ENCODE measurements at places on chromosomes 3 and 15.

GRCh38 chr3:3816034-3816433 lies 16.8 kb downstream of the LRRN1 start:
- DNase-seq, result no peak

GRCh38 chr15:69170597-69170996 lies 10.2 kb downstream of the GLCE start:
- DNase-seq, result no peak

DNA sequence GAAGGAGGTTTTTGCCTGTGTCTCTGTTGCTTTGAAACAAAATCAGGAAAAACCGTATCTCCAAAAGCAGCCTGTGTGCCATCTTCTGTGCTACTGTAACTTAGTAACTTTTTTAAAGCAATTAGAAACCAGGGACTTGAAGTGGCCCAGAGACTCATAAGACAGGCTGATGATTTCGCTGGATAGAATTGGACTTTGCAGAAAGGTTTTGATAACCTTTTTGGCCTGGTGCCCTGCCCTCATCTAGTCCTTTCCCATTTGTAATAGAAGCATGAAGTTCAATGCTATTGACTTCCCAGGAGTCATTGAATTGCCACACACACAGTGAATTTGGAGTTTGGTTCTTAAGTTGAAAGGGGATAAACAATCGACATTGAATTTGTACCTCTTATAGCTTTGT lies 157.2 kb downstream of the PTPRG start:
- no peak for DNase-seq

DNA sequence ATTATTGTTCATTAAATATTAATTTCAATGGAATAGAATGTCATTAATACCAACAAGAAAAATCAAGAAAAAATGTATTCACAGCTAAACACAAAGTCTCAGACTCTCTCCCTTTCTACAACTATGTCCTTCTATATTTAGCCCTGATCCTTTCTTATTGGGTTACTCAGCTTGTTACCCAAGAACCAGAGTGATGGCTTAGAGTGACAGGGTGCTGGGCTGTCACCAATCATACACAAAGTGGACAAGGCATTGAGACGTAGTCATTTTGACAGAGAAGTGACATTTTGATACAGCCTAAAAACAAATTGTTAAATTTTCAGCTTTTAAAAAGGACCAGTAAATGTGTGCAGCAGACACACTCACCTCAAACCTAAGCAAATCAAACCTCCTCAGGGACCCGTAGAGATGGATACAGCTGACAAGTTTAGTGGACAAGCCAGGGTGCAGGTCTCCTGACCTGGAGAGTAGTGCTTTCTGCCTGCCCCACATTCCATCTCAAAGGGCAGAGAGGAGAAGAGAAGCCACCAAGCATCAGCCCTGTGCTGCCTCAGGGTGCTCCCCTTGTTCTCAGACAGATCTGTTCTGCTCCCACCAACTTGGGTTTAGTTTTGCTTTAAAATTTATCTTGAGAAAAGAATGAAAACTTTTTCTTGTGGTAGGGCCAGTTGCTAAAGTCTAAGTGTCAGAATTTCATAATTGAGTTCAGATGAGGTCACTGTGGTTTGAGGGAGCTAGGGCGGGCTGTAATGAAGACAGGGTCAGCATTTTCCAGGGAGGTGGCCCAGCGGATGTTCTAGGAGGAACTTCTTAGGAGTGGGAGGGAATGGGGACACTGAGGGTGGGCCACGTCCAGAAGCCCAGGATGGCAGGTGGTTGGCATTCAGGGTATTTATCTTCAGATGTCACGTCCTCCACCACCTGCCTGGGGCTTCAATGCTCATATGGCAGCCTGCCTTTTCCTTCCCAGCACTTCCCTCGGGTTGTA lies 136.5 kb upstream of the TBL1XR1 start:
- no peak for DNase-seq

- DNase-seq, result peak; percentile 41
Measured at GRCh38 chr15:35448294-35448693, 97.7 kb downstream of the DPH6 start.

- no peak for DNase-seq
Measured at GRCh38 chr15:29556380-29556779, 265.9 kb downstream of the TJP1 start.

GRCh38 chr15:83210619-83211018 lies 3.0 kb upstream of the HDGFL3 start:
- DNase-seq, result peak; percentile 96

DNA sequence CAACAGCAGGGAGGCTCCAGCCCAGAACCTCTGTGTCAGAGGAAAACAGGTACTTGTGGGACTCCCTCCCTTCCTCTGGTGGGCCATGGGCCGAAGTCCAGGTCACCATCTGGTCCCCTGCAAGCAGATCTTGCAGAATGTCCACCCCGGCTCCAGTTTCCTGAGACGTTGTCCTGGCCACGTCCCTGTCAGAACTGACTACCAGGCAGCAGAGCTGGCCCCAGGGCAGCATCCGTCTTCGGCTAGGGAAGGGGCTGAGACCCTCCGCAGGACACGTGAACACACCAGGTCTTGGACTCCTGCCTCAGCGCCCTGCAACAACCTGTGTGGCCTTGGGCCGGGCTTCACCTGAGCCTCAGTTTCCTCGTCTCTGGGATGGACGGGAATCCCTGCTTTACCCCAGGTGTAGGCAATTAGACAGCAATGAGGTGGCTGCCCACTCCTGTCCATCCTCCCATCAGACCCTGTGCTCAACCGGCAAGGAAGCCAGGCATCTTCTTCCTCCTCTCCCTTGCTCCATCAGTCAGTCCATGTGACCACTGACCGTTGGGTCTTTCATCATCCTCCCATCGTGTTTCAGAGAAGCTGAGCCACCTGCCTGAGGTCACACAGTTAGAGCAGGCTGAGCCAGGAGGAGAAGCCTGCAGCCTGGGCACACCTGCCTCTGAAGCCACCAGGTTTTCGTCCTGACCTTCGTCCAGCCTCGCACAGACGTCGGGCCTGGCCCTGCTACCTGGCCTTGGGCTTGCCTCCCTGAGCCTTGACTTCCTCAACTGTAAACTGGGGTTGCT lies 8.9 kb upstream of the PRKCD start:
- DNase-seq, result no peak

DNA sequence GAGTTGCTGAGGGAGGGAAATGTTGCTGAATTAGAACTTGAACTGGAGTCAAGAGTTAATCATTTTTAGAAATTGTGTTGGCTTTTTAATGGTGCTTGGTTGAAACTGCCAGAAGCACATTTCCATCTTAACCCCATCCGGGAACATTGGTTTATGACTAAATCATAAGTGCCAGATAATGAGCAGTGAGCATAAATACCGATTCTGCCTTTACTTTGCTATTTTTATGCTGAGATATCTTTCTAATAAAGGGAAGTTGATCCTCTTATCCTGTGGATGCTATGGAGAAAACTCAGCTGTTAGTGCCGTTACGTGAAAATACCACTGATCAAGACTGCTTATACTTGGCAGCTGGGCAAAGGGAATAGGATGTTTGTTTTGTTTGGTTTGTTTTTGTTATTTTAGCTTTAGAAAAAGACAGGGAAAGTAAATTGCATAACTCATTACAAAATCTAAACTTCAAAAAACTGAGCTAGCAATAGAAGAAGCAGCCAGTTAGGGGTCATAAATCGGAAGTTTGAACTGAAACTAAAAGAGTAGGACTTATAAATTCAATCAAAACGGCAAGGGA lies 813.1 kb downstream of the NAALADL2 start:
- no peak for DNase-seq

DNA sequence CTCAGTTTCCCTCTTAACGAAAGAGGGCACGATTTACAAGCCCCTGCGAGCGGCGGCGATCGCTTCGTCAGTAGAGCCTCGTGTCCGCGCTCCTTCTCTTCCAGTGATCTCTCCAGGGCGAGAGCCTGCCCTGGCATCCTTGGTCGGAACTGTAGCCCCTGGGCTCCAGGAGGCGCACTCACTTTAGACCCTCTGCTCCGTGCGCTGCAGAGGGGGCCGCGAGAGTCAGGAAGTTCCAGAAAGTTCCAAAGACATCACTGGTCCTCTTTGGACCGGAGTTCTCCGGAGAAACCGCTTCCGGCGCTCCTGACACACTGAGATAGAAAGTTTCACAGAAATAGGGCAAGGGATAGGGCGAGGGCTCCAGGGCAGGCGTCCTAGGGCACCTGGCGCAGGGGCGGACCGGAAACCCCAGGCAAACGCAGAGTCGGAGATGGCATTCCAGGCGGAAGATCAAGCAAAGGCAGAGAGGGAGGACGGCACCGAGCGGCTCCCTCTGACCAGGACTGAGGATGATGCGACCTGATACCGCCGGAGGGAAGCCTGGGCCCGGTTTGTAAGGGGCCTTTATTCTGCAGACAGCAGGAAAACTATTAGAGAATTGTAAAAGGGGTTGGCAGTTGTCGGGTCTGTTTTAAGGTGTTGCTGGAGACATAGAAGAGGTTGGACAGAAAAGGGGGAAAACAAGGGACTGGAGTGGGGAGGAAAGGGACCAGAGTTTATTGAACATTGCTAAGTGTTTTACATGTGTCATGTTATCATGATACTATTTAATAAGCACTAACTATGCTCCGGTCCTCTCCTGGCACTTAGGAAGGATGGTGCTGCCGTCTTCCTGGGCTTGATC lies 1.3 kb upstream of the CPEB1 start:
- no peak for DNase-seq

DNA sequence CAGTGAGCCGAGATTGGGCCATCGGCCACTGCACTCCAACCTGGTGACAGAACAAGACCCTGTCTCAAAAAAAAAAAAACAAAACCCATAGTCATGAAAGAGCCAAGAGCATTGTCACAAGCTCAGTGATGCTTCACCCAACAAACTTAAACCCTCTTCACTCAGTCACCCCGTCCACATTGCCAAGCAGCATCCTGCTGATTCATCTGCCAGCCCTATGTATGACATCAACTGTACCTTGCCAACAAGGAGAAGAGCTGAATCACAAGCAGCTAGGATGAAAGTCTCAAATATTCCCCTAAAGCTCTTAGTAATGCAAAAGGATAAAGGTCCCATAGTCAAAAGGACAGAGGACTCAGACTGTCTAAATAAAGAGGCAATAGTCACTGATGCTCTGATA lies 90.0 kb downstream of the ANO10 start:
- peak; percentile 31 for DNase-seq

- no peak for DNase-seq
Measured at GRCh38 chr15:51619331-51620035, 3.1 kb downstream of the DMXL2 start.

DNA sequence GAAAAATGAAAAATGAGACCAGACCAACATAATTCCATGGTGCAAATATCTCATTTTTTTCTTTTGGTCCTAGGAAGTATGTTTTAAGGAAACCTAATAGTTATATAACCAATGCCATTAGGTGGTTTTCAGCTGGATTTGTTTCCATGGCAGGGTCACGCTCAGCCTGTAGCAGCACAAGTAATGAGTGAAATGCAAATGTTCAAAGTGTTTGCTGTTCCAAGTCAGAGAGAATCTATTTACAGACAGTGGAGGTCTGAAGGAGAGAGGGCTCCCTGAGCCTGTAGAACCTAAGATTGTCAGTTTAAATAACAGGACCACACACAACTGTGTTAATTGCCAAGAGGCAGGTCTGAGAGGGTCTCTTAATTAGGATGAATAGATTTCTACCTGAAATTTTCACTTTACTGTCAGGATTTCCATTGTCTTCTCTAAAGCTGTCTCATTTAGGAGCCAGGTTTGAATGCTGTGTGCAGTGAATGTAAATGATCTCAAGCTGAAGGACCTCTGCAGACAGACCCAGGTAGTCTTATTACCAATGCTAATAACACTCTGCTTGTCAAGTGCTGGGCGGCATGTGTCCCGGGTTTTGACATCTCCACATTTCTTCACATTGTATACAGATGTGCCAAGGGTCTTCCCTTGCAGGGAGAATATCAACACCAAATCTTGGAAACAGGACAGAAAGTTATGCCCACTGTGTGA lies 317.3 kb upstream of the NECTIN3 start:
- DNase-seq, result no peak

DNA sequence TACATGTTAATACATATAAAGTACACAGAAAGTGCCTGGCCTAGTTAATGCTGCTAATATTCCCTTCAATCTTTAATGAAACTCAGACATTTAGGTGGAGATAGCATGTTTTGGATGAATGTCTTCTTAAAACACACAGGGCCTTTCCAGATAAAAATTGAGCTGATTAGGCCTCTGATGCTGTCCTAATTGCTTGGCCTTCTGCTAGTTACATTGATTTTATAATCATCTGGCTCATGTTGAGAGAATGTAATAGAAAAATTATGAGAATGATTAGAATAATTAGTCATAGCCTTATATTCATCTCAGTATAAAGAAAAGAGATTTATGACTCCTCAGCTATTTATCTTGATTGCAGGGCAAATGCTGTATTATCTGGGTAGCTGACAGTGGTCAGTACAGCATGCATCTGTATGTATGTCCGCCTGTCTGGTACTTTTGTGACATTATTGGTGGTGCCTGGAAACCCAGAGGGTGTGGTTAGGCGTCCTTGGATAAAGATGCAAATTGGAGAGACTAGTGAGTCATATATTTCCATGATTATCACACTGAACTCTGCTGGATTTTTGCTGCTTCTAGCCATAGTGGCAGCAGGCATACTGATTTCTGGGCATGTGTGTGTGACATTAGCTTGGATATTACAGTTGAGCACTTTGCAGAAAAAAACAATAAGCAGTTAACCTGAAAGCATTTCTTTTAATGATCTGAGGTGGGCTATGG lies 120.8 kb downstream of the FEZF2 start:
- DNase-seq, result peak; percentile 10

GRCh38 chr3:49724586-49724985 lies 835 bp upstream of the GMPPB start:
- no peak for DNase-seq

DNA sequence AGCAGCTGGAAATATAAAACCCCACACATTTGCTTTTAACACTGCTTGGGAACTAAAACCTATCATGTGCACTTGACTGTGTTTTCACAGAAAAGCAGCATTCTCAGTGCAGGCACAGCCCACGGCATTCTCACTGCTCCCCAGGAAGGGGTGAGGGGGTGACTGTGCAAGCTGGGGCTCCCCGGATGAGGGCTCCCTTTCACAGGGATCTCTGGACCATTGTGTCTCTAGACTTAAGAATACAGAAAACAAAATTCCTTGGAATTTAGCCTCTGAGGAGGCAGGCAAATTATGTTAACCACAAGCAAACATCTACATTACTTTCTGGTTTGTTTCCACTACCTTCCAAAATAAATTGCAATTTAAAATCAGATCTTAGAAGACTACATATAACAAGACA lies 100.3 kb downstream of the FSIP1 start:
- peak; percentile 61 for DNase-seq

GRCh38 chr3:108403686-108404345 lies 106.6 kb downstream of the MYH15 start:
- peak; percentile 41 for DNase-seq

GRCh38 chr3:34388830-34389229 lies 590.4 kb downstream of the PDCD6IP start:
- no peak for DNase-seq

GRCh38 chr3:138797508-138798038 lies 37.2 kb downstream of the PIK3CB start:
- no peak for DNase-seq

GRCh38 chr15:94421706-94422105 lies 190.3 kb downstream of the MCTP2 start:
- DNase-seq, result peak; percentile 5

DNA sequence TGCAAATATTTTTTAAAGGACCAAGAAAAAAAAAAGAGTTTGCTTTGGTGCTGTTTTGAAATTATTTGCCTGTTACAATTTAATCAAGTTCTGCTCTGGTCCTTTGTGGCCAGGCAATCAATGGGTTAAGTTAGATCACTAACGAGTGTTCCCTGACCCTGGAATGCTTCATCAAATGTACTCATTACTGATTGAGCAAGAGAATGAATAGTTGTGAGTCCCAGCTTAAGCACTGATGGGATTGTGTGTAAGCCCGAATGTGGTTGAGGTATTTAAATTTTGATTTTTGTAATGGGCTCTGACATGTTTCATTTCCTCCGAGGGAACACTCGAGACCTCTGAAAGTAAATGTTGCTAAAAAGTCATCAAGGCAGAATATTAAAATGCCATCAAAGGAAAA lies 699.1 kb downstream of the MCTP2 start:
- no peak for DNase-seq

All from fibroblast of skin of abdomen (primary cell).